SHP77 treated with DMSO at 0.1 percent for 48 hours (cell line): ENCODE measurements at places on chromosomes 4 and X.

DNA sequence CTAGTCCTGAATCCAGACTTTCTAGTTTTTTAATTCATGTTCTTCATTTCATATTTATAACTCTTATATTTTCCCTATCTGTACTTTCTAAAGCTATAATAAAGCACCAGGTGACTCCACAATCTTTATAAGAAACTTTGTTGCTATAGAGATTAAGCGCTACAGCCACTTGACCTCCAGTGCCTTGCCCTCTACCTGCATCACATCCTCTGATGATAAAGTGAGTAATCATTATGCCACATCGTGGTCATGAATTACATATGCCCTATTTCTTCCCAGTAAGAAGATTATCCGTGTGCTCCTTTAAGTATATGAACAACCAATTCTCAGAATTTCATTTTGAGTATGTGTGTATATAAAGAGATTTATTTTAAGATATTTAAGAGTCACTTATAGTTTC is 6.8 kb upstream of the DYNLT3 start:
- no peak for DNase-seq

DNA sequence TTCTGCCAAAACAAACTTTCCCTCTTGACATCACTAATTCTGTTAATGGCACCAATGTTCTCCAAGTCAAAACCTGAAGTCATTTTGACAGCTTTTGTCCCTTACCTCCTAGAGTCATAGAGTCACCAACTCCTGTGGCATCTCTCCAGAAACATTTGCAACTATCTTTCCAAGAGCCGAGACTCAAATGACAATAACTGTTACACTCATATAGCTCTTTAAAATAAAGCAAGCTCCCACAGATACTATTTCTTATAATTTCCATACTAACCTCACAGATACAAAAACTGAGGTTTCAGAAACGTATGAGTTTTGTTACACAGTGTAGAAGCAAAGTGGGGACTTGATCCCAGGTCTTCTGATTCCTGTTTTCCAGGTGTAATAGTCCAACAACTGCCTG is 18.3 kb downstream of the GPRIN3 start:
- no peak for DNase-seq

DNA sequence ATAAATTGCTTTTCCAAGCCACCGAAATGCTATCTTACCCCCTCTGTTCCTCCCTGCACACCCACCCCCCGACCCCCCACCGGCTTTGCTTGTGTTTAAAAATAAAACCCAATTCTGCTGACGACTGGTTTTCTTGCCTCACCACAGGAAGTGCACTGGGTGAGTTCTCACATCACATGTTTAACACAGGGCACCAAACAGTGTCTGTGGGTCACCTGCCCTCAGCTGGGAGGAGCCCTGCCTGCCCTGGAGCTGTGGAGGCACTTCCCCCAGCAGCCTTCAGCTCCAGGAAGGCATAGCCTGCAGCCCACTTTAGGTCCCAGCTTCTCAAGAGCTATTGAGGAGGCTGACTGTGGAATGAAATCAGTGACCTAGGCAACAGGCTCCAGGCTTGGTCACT is 8.8 kb downstream of the TMEM255A start:
- DNase-seq = no peak

GRCh38 chrX:130628516-130628915 is 226.7 kb downstream of the RBMX2 start:
- no peak for DNase-seq

- no peak for DNase-seq
Measured at GRCh38 chr4:113773014-113773413, 11.5 kb upstream of the CAMK2D start.

- DNase-seq = no peak
Measured at GRCh38 chr4:11724731-11725130, 296.0 kb upstream of the HS3ST1 start.
